SK-N-MC (cell line): ENCODE measurements at places on chromosomes 5 and 9.

DNA sequence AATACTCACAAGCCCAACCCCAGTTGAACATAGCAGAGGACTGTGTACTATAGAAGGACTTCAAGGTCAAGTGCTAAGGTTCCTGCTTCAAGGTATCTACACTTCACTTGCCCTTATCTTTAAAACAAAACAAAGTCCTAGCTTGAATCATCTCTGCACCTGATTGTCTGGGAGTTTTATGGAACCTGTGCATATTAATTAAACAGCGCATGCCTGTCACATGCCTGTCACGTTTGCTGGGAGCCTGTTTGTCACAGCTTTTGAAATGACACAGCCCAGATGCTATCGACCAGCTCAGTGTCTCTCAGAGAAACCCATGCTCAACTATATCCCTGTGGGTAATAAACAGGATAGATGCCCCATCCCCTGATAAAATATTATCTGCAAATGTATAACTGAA lies 476.0 kb downstream of the ZSWIM6 start:
- DNase-seq, result no peak

GRCh38 chr9:93059011-93059714 lies 662 bp downstream of the SUSD3 start:
- DNase-seq, result no peak

DNA sequence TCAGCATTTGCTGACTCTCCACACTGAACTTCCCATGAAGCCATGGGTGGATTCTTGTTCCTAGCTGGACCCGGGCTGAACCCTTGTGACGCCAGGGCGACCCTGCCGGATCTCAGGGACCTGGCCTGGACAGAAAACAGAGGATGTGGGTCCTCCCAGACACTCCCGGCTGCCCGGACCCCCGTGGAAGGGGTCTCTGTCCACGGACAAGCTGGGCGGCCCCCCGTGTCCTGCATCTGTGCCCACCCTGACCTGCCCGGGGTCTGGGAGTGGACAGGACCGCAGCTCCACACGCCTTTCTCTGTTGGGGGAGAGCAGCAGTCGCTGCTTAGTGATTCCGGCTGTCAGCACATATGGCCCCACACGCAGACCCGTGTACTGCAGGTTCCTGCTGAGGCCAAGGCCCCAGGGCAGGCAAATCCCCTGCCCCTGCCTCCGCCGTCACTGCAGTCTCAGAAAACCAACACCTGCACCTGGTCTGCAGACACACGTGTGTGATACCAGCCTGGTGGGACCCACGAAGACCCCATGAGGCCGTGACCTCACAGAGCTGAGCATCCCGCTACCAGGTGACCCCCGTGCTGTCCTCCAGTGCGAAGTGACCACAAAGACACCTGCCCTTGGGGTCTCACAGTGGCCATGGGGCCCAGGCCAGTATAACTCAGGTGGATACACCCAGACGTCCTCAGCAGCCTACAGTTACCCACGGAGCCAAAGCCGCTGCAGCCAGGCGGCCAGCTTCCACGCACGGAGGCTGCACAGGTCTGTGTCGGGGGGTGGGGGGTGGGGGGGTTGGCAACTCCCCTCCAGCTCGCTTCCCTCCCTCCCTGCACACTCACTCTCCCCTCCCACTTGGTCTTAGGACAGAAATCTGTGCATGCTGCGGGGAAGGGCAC lies 50.6 kb downstream of the NKD2 start:
- no peak for DNase-seq

GRCh38 chr5:169106911-169107706 lies 193.8 kb downstream of the SLIT3 start:
- no peak for DNase-seq

GRCh38 chr5:173454361-173454735 lies 126.1 kb upstream of the STC2 start:
- DNase-seq, result no peak
